ENCODE measurements at places on chromosomes 3 and 15.

- no peak for DNase-seq
These were observed 86.6 kb upstream of the HES1 start for GRCh38 chr3:194049394-194049793.

DNA sequence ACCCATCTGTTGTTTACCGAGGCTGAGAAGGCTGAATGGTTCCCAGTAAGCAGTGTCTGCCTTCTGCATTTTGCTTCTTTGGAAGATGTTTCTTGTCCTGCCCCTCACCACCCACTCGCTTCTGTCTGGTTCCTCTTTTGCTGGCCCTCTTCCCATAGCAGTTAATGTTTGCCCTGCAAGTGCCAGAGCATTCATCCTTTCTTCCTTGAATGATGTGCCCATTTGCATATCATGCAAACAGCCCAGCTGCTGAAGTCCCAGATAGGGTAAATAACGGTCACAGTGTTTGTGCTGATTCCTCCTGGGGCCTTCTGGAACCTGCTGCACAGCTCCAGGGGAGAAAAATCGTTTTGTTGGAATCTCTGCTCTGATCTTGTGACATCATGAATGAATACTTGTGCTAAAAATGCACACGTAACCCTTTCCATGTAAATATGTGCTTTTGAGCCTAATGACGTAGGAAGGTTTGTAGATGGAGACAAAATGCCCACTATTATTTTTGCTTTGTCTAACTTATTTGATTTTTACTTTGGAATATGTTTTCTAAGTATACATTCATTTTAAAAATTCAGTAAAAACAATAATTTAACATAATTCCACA lies 381.0 kb downstream of the SOX2 start:
- no peak for DNase-seq

DNA sequence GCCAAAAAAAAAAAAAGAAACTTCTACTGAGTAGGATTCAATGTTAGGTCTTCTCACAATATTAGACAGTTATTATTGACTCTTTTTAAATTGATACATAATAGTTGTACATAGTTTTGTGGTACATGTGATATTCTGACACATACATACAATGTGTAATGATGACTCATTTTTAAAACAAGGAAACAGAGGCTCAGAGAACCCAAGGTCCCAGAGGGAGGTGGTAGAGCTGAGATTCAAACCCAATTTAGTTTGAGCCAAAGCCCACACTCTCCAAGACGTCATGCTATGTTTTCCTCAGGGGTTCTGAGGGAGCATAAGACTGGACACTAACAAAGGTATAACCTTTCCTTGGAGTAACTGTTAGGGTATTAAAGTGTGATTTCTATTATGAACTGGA lies 40.6 kb downstream of the MYO5C start:
- DNase-seq, result no peak

- peak; percentile 90 for DNase-seq
These were observed 551 bp downstream of the DNAJC13 start for GRCh38 chr3:132417695-132418411.

DNA sequence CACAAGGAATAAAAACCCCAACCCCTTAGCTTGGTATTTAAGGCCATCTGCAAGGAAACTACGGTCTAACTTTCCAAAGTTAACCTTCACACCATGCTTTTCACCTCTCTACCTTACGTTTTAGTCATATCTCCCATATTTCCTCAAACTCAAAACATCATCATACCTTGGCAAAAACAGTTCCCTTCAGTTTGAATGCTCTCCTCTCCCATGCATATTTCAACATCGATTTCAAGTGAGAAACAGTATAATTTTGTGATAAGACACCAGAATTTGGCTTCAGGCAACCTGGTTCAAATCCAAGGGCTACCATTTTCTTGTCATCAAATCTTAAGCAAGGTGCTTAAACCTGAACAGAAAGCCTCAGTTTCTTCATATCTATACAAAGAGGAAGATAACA lies 108.2 kb downstream of the THRB start:
- DNase-seq, result no peak

- DNase-seq, result no peak
These were observed 64.6 kb downstream of the HES1 start for GRCh38 chr3:194200422-194201081.
